Right atrium auricular region (tissue), 2 donors: ENCODE measurements at places on chromosomes 2 and 18.

GRCh38 chr2:152370783-152371182 lies 35.8 kb downstream of the FMNL2 start:
- H3K27me3 ChIP-seq = no peaks in the 10 kb centered on the region
- no peaks in the 10 kb centered on the region for H3K36me3 ChIP-seq
- H3K4me3 ChIP-seq = no peak overlapping the region
- H3K4me1 ChIP-seq = no peaks in the 10 kb centered on the region
- DNase-seq = no peak

DNA sequence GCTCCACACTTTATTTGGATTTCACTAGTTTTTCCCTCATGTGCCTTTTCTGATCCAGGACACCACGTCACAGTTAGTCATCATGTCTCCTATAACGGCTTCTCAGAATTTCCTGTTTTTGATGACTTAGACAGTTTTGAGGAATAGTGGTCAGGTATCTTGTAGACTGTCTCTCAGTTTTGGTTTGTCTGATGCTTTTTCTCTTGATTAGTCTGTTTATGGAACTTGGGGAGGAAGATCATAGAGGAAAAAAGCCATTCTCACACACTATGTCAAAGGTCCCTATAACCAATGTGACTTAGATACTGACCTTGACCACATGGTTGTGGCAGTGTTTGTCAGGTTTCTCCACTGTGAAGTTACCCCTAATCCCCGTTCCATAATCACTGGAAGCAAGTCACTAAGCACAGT lies 89.0 kb downstream of the RAPH1 start:
- no peaks in the 10 kb centered on the region for H3K27me3 ChIP-seq
- H3K36me3 ChIP-seq = peaks cover 29% of the 10 kb centered on the region
- H3K4me3 ChIP-seq = no peak overlapping the region
- no peaks in the 10 kb centered on the region for H3K4me1 ChIP-seq

DNA sequence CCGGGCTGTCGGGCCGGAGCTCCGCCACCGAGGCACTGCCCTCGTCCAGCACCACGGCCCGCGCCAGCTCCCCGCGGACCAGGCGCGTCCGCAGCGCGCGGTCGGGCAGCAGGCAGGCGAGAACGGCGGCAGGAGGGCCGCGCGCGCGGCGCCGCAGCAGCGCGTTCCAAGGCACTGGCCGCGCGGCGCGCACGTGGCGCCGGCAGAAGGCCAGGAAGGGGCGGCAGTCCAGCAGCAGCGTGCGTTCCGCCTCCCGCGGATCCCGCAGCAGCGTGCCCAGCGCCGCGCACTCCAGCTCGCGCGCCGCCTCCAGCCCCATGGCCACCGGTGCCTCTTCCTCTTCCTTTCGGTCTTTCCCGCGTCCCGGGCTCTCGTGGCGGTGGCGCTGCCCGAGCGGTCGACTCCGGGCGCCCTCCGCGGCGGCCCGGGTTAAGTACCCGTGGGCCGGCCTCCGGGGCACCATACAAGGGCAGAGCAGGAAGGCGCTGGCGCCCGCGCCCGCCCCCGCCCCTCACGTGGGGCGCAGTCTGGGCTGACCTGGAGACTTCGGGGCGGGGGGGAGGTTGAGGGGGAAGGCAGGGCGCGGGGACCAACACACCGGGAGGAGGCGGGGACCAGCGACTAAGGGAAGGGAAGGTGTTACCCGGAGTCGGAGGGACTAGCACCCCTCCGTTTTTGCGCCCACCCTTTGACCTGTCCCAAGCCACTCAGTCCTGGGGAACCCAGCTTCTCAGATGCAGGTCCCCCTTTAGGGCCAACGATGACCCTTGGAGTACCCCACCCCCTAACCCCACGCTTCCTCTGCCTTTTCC lies at the start of gene DUSP2:
Gene DUSP2 (minus strand): TSS at position 405 of the 812 bp plus-strand sequence. CDS start 86 bp downstream, at position 319.
- no peaks in the 10 kb centered on the region for H3K4me1 ChIP-seq
- H3K36me3 ChIP-seq = no peaks in the 10 kb centered on the region
- peak; percentile 78 for DNase-seq
- peak within 1 kb of the TSS; percentile 55 for H3K4me3 ChIP-seq
- no peaks in the 10 kb centered on the region for H3K27me3 ChIP-seq

- H3K4me1 ChIP-seq = peaks cover 5% of the 10 kb centered on the region
- H3K27ac ChIP-seq = no peak overlapping the region
- no peak for DNase-seq
- H3K36me3 ChIP-seq = no peaks in the 10 kb centered on the region
- H3K27me3 ChIP-seq = no peaks in the 10 kb centered on the region
Observed at GRCh38 chr18:11511434-11512095, 97.8 kb upstream of the SLC35G4 start.

- H3K27ac ChIP-seq = no peak overlapping the region
- H3K36me3 ChIP-seq = peaks cover 9% of the 10 kb centered on the region
- H3K4me3 ChIP-seq = no peak overlapping the region
- no peak for DNase-seq
Observed at GRCh38 chr2:112239862-112240261, 15.0 kb downstream of the ZC3H8 start.

GRCh38 chr18:59959073-59959472 lies 59.3 kb downstream of the PMAIP1 start:
- H3K27me3 ChIP-seq = no peaks in the 10 kb centered on the region
- no peaks in the 10 kb centered on the region for H3K36me3 ChIP-seq
- no peaks in the 10 kb centered on the region for H3K4me1 ChIP-seq
- no peak overlapping the region for H3K27ac ChIP-seq
- no peak overlapping the region for H3K4me3 ChIP-seq
- no peak for DNase-seq

DNA sequence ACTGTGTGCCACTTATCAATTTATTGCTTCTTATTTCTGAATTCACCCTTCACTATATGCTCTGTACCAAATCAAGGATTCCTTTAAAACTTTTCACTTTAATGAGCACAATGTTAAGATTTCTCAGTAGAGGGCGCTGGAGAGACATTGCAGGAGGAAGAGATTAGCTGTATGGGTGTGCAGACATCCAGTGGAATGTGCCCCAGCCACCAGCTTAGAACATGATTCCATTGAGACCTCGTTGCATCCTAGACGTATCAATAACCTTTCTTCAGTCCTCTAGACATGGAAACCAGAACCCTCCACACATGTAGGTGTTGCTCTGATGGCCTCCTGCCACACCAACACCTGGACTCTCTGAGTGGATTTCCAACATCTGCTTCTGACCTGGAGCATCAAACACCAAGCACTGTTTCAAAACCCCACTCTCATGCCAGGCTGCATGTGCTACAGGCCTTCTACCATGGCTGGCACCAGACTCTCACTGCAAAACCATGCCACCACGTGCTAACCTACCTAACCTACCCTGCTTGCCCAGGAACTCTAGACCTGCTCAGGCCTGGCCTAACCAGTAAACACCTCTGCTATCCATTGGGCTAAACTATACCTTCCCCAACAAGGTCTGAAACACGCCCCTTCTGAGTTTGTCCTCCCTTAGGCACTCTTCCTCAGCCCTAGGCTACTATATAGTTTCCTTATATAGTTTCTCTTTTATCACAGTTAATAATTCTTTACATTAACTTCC lies 633.2 kb upstream of the PKDCC start:
- no peak overlapping the region for H3K4me3 ChIP-seq
- no peaks in the 10 kb centered on the region for H3K27me3 ChIP-seq
- no peaks in the 10 kb centered on the region for H3K4me1 ChIP-seq
- H3K27ac ChIP-seq = no peak overlapping the region
- no peak for DNase-seq

DNA sequence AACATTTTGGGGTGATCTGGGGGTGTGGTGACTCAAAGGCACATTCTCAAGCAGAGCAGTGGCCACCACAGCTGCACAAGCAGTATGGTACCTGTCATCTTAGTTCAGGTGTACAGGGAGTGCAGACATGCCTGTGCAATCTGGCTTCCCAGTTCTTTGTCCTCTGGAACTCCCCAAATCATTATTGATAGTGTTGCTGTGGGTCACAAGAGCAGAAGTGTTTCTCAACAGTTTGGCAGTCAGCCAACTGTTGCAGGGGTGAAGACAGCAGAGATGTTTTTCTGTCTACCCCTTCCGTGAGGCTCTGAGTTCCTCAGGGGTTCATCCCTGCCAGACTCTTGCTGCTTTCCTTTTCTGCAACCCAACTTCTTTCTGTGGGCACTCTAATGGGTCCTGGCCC lies 206.5 kb upstream of the ZSWIM2 start:
- no peak overlapping the region for H3K4me3 ChIP-seq
- DNase-seq = no peak
- H3K27ac ChIP-seq = no peak overlapping the region
- no peaks in the 10 kb centered on the region for H3K4me1 ChIP-seq

DNA sequence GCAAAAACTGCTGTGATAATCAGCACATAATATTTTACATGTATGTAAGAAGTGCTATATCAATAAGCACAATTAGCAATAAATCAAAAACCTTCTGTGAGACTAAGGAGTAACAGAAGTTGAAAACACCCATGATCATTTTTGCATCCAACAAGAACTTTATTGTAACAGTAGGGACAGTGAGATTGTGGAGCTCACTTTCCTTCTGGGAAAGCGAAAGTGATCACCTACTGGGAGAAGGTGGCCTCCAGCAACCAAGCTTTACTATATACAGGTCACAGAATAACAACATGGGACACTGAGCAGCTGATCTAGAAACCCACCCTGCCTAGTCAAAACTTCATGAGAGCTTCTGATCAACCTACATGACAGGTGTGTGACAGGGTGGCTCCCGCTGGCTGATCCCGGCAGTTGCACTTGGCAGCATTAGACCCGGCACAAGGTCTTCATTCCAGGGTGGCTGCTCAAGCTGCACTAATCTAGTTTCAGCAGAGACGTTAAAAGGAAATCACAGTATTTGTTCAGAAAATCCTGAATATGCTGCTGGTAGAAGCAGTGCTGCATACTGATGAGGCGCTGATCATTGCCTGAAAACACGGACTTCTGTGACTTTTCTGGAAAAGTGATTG lies 63.5 kb upstream of the ARL5A start:
- H3K4me3 ChIP-seq = peak overlapping the region; percentile 16
- H3K4me1 ChIP-seq = no peaks in the 10 kb centered on the region
- H3K27me3 ChIP-seq = no peaks in the 10 kb centered on the region
- H3K36me3 ChIP-seq = no peaks in the 10 kb centered on the region

DNA sequence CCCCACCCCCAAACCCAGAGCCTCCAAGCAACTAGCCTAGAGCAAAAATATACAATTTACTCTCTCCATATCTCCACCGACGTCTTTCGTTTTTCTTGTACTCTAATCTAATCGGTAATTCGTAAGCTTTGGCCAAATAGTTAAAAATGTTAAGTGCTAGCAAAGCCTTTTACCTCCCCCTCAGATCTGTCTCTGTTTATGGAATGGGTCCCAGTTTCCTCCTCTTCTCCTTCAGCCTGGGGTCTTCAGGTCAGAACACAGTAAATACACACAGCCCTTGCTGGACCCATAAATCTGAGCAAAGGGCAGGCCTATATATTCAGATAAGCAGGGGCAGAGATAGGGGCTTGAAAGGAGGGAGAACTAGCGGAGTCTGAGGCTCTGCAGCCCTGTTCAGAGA lies 267.4 kb downstream of the MEIS1 start:
- no peaks in the 10 kb centered on the region for H3K27me3 ChIP-seq
- H3K36me3 ChIP-seq = no peaks in the 10 kb centered on the region
- DNase-seq = no peak
- no peak overlapping the region for H3K4me3 ChIP-seq
- H3K4me1 ChIP-seq = no peaks in the 10 kb centered on the region
- no peak overlapping the region for H3K27ac ChIP-seq

GRCh38 chr18:66682855-66683322 lies 79.0 kb upstream of the CDH19 start:
- H3K36me3 ChIP-seq = no peaks in the 10 kb centered on the region
- H3K4me1 ChIP-seq = no peaks in the 10 kb centered on the region

DNA sequence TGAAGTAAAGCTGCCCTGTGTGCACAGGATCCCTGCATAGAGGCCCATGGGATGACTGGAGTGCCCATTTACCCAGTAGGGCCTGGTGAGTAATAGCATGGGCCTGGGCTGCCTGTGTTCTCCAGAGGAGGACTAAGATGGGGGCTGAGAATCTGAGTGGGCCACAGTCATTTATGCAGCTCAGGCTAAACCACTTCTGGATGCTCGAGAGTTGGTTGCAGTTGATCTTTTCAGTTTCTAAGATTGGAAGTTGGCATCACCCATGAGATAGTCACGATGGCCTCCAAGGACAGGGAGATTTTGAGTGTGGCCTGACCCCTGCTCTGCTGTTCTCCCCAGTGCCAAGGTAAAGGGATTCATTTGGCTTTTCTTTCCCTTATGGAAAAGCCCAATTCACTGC lies 179.1 kb upstream of the SPRED2 start:
- no peak overlapping the region for H3K4me3 ChIP-seq
- H3K36me3 ChIP-seq = no peaks in the 10 kb centered on the region
- no peaks in the 10 kb centered on the region for H3K27me3 ChIP-seq
- no peak overlapping the region for H3K27ac ChIP-seq
- no peak for DNase-seq

- no peak overlapping the region for H3K4me3 ChIP-seq
- peak overlapping the region; percentile 78 for H3K27ac ChIP-seq
- peaks cover 5% of the 10 kb centered on the region for H3K4me1 ChIP-seq
- no peaks in the 10 kb centered on the region for H3K27me3 ChIP-seq
- DNase-seq = no peak
Observed at GRCh38 chr2:28702415-28702861, 49.2 kb upstream of the PPP1CB start.

DNA sequence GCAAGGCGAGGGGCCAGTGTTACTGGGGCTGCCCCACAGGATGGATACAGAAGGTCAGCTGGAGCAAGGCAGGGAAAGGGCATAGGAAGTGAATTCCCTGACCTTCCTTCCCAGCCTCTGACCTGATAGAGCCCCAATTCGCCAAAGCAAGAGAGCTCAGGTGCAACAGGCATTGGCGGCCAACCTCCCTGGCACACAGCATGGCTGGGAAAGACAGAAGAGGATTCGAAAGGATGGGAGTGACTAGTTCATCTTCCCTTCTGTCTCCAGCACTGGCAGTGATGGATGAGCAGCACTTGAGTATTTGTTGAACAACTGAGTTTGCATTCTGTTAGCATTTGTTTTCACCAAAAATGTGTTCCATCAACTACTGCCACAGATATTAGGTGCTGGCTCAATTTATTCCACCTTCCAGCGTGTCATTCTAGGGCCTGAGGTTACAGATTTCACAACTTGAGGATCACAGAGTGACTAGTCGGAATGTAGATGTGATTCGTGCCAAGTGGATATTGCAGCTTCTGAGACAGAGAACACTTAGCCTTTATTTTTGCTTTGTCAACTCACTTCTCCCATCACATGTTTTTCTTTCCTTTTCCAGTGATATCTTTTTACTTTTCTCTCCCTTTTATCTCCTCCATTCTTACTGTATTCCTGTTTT lies 6.2 kb downstream of the COPS8 start:
- H3K27me3 ChIP-seq = no peaks in the 10 kb centered on the region
- H3K36me3 ChIP-seq = peaks cover 29% of the 10 kb centered on the region
- peak overlapping the region; percentile 39 for H3K27ac ChIP-seq
- no peak for DNase-seq
- peaks cover 38% of the 10 kb centered on the region for H3K4me1 ChIP-seq

GRCh38 chr2:55103046-55103445 lies 52.8 kb upstream of the RTN4 start:
- H3K4me1 ChIP-seq = no peaks in the 10 kb centered on the region
- no peak for DNase-seq
- H3K27ac ChIP-seq = no peak overlapping the region
- H3K36me3 ChIP-seq = no peaks in the 10 kb centered on the region
- H3K27me3 ChIP-seq = no peaks in the 10 kb centered on the region

- H3K4me1 ChIP-seq = no peaks in the 10 kb centered on the region
- H3K4me3 ChIP-seq = no peak overlapping the region
- no peaks in the 10 kb centered on the region for H3K27me3 ChIP-seq
- DNase-seq = no peak
Observed at GRCh38 chr18:37492952-37493351, 72.6 kb downstream of the CELF4 start.

GRCh38 chr2:178225006-178225805 lies 30.9 kb downstream of the OSBPL6 start:
- H3K27ac ChIP-seq = no peak overlapping the region
- H3K4me1 ChIP-seq = no peaks in the 10 kb centered on the region
- H3K4me3 ChIP-seq = no peak overlapping the region
- DNase-seq = no peak
